ENCODE measurements at places on chromosomes 12 and 14. TPM values are rescaled to one million over a fixed set of nuclear protein-coding genes. Genes with fewer than 3 reads are reported as not detected.

Gene SP7
- total RNA-seq: not detected

Gene LBHD2
- not detected for total RNA-seq

Gene LPAR5
- total RNA-seq: 5.8 TPM

- no peaks in the 10 kb centered on the region for H3K36me3 ChIP-seq
- no peaks in the 10 kb centered on the region for H3K27me3 ChIP-seq
- H3K4me1 ChIP-seq: no peaks in the 10 kb centered on the region
- H3K4me3 ChIP-seq: no peak overlapping the region
These were observed 790.8 kb upstream of the TBX3 start for GRCh38 chr12:115474539-115475353.

Gene TAS2R50
- not detected for total RNA-seq

Data from suprapubic skin (tissue), 4 donors.